ENCODE measurements at places on chromosomes 4 and X.

GRCh38 chrX:100615005-100615404 is 21.6 kb downstream of the TSPAN6 start:
- peak; percentile 85 for ATAC-seq

GRCh38 chr4:137360761-137361160 is 171.5 kb downstream of the PCDH18 start:
- ATAC-seq, result no peak

DNA sequence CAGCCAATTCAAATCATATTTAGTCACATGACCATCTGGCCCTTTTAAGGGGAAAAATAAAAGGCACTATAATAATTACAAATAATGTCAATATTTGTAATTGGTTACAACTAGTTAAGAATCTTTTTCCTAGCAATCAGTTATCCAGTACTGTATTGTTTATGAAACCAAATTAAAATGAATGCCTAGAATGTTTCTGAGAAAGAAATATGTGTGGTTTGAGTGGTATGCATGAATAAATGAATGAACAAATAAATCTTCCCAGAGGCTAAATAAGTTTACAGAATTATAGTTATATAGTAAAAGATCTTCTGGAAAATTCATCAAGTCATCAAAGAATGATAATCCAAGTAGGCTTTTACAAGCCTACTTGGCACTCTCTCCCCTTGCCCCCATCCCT is 55.8 kb upstream of the F8A3 start:
- no peak for ATAC-seq

DNA sequence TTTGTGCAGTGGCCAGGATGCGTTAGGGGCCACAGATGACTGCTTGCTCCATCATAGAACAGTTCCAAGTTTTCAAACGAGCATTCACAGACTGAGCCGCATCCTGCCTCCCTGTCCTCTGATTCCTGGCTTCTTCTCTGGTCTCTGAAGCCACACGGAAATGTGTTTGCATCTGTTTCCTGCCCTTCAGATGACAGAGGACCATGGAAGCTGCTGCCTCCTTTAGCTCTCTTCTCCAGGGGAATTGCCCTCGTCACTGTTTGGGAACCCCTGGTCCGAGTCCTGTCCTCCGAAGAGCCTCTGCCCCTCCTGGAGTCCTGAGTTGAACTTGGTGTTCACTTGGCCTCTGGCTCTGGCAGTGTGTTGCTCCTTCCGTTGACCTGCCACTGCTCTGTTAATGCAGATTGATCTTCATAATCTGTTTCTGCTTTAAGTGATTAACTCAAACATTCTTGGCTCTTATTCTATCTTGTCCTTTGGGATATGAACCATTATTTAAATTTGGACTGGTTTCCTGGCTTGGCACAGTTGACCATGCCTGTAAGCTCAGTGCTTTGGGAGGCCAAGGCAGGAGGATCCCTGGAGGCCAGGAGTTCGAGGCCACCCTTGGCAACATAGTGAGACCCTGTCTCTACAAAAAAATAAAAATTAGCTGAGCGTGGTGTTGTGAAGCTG is 96.0 kb downstream of the PTTG2 start:
- ATAC-seq, result no peak

- no peak for ATAC-seq
Measured at GRCh38 chrX:81215685-81216084, 13.8 kb downstream of the SH3BGRL start.

DNA sequence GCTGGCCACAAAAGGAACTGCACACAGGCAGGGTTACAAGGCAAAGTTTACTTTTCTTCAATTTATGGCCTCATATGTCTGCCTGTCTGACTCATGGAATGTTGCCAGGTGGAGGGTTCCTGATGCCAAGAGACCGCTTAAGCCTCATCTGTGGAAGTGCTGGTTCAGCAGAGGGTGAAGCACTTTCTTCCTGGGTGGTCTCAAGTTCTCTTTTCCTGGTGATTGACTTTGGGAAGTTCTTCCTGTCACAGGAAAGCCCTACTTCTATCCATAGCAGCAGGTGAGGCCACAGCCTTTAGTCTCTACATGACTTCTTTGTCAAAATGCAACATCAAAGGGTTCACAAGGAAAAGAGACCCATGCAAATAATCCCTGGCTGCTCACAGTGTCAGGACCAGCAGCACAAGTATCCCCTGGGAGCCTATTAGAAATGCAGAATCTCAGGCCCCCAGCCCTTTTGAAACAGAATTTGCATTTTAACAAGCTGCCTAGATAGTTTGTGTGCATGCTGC is 81.4 kb upstream of the IGFBP7 start:
- ATAC-seq, result no peak

DNA sequence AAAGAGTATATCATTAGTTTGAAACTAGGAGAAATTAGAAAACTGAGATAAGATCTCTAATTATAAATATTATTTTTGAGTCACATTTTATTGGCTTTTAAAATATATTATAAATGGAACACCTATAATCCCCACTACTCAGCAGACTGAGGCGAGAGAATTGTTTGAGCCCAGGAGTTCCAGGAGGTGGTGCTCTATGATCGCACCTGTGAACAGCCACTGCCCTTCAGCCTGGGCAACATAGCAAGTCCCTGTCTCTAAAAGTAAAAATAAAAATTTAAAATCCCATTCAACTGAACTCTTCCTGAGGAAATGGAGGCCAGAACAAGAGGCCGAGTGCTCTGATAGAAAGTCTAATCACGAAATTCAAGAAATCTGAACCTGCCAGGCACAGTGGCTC is 6.3 kb upstream of the C4orf36 start:
- ATAC-seq, result no peak

DNA sequence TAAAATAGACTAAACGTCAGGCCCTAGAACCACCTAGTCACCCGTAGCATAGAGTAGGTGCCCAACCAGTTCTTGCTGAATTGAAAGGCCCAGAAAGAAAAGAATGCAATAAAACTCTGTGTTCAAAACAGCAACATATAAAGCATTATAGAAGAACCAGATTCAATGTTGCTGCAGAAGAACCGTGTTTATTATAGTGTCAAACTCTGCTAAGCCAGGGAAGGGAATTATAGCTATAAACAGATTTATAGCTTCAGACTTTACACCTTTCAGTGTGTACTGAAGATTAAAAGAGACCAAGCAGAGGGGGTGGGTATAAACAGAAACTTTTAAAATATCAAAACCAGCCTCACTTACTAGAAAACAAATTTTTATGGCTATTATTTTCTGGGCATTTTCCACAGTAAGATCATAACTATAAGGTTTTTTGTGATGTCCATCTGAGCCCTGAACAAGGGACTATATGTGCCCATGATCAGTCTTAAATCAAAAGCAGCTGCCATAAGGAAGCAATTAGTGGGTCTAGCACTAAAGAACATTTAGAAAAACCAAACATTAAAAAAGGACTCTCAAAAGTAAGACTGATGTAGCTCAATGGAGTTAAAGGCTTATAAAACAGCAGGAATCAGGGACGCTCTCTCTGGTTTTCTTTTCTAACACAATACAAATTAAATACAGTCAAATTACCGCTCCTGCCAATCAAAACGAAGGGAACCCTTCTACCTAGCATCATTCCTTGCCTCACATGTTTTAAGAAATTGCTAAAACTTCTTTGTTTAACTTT is 219.7 kb upstream of the ETNPPL start:
- no peak for ATAC-seq

DNA sequence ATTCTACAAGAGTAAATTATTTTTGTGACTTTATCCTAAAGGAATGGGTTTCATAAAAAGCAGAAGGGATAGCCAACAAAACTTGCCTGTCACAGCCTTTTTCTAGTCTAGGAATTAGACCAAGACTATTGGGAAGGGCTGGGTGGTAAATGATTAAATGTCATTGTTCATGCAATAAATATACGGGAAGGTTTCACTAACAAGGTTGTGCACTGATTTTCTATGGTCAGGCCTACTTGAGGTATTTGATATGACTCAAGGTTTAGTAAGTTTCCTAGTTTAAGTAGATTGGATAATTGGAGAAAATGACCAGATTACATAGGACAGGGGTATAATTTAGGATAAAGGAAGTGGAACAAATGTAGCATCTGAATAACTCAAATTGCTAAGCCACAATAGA is 249.1 kb upstream of the BMP3 start:
- no peak for ATAC-seq

GRCh38 chr4:120829113-120829831 is 93.3 kb downstream of the PRDM5 start:
- no peak for ATAC-seq

DNA sequence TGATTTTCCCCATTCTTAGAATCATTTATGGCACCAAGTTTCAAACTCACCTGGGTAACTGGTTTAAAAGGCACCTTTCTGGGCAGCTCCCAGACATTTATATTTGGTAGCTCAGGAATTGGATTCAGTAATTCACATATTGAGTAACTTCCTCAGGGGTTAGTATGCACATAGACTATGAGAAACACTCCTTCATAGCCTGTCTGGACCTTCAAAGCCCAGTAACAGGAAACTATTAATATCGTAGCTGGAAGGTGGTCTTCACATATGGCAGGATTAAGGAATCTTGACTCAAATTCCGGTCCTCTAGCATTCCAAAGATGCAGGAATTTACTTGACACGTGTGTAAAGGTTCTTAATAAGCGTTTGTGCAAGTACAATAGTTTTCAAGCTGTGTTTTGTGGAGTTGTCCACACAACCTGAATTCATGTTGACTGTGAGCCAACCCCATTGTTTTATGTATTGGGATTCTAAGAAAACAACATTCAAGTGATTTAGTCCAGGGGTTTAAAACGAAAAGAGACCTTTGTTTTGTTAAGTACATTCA is 78.4 kb downstream of the PLS3 start:
- no peak for ATAC-seq

DNA sequence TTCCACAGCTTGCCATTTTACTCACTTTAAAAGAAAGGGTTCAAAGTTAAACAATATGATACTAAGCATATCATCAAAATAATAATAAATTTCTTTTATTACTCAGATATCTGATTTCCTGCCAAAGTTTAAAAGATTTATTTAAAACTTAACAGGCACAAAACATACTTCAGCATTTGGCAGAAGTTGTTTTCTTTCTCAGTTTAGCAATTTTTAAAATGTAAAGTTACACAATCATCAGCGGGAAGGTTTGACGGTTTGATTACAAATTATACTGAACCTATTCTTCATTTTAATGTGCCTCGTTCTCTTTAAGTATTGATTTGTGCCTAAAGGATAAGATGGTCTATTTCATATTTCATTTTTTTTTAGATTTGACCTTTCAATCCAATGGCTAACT is 227.2 kb downstream of the APBB2 start:
- no peak for ATAC-seq

DNA sequence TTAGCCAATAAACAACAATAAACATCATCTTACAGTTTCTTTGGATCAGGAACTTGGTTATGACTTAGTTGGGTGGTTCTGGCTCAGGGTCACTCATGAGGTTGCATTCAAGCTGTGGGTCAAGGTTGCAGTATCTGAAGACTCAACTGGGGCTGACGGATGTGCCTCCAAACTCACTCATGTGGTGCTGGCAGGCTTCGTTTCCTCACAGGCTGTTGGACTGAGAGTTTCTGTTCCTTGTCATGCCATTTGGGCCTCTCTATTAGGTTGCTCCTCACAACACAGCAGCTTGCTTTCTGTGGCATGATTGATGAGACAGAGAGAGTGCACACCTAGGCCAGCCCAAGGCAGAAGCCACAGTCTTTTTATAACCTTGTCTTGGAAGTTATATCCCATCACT is 20.7 kb downstream of the FRMPD3 start:
- ATAC-seq, result no peak

- no peak for ATAC-seq
Measured at GRCh38 chr4:26317766-26318165, 3.0 kb upstream of the RBPJ start.

- no peak for ATAC-seq
Measured at GRCh38 chrX:149987613-149988012, 49.3 kb upstream of the EOLA2 start.

GRCh38 chrX:2690856-2691542 is at the start of gene CD99:
Gene CD99 (plus strand): TSS chrX:2691295. CDS start chrX:2691361, 66 bp downstream.
- peak; percentile 73 for ATAC-seq

GRCh38 chr4:108596344-108596743 is 24.0 kb upstream of the RPL34 start:
- ATAC-seq, result no peak

GRCh38 chr4:83356899-83357661 is 22.4 kb upstream of the HPSE start:
- ATAC-seq, result peak; percentile 95

- ATAC-seq, result peak; percentile 46
Measured at GRCh38 chrX:38117485-38117884, 103.2 kb downstream of the SRPX start.

GRCh38 chr4:154618708-154619315 is 6.4 kb upstream of the FGG start:
- peak; percentile 29 for ATAC-seq

DNA sequence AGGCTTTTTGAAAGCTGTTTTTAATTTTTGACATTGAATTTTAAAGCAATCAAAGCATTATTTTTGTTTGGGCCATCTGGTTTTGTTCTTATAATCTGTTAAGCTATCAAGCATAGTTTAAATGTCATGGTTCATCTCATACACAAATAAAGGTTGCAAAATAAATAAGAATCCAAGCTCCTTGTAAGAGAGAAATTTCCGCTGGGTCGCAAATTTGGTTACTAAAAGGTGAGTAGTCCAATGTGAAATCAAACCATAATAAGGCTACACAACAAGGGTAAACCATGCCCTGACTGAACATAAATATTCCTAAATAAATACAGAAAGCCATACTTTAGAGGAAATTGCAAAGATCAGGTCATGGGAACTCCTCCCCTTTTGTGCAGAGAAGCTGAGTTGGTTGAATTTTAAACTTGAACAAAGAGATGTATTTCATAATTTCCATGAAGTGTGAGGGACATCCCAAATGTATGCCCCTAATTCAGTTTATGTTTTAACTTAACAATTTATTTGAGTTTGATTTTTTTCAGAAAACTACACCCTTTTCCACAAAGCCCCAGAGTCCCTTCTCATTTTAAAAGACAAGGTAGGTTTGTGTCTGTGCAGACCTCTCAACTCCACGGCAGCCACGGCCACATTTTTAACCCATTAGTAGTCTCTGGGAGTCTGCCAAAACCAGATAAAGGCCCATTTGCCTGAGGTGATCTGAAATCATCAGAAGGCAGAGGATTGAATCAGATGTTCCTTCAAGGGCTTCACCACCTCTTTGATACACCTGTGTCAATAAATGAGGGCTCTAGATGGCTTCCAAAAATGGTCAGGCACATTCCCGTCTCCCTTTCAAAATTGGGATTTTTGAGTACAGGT is 85.2 kb downstream of the PLAC1 start:
- no peak for ATAC-seq

All from activated T-helper 17 cell treated with anti-CD3 and anti-CD28 coated beads, Interleukin-2, amount 50 U/mL, for 72 hours (primary cell).